NCI-H2081 treated with DMSO at 0.1 percent for 48 hours (cell line): ENCODE measurements at places on chromosomes 13 and 19.

DNA sequence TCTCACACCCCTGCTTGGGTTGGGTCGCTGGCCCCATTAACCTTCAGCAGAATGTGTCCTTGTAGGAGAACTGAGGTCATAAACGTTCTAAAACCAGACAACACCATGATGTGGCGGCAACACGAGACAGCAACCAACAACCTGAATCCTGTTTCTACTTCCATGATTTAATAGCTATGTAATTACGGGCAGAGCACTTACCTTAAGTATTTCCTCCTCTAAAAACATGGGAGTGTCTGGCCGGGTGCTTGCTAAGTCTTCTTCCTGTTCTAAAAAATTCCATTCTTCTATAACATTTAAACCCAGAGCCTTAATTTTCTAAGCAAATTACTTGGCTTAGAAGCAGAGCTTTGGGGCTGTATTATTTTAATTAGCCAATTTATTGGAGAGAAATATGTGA is 33.5 kb upstream of the IRS2 start:
- no peak for DNase-seq

GRCh38 chr13:46057256-46058015 is 4.9 kb upstream of the ZC3H13 start:
- DNase-seq, result no peak

- no peak for DNase-seq
Observed at GRCh38 chr13:36818804-36819738, at the start of gene RFXAP. Gene RFXAP (plus strand): TSS chr13:36819222. CDS start chr13:36819358, 136 bp downstream.

DNA sequence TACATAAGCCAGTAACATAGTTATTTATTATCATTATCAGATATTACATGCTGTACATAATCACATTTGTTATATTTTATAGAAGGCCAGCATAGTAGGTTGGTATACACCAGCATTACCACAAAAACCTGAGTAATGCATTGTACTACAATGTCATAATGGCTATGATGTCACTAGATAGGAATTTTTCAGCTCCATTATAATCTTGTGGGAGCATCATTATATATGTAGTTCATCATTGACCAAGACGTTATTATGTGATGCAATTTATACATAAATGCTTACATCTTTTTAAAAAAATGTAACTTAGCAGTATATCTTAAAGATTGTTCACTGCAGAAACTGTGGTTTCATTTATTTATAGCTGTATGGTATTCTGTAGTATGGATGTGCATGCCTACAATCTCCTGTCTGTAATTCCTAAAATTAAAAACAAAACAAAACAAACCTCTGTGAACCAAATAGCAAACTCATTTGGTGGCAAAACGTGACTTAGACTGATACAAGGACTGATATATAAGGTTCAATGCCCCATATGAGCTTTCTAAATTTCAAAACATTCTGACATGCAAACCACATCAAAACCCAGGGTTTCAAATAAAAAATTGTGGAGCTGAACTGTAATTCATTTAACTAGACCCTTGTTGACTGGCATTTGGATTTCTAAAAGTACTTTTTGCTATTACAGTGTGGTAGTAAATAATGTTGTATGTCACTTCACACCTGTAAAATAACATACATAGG is 250.9 kb downstream of the DLEU7 start:
- no peak for DNase-seq

- DNase-seq, result no peak
Observed at GRCh38 chr19:49594157-49594992, 3.4 kb downstream of the PRR12 start.

GRCh38 chr19:20661150-20661819 is at the start of gene ZNF626:
Gene ZNF626 (minus strand): TSS chr19:20661571. CDS start chr19:20661446, 125 bp downstream.
- DNase-seq, result peak; percentile 68

DNA sequence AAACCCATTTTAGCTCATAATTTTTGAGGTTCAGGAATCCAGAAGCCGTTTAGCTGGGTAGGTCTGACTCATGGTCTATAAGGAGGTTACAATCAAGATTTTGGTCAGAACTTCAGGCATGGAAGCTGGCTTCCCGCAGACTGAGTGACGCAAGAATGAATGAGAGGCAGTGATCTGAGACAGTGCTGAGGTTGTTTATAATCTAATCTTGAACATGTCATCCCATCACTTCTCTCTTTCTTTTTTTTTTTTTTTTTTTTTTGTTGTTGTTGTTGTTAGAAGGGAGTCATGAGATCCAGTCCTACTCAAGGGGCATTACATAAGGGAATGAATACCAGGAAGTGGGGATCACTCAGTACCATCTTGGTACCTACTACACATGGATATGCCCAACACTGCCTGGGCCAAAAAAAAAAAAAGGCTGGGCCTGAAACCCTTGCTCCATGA is 217.4 kb downstream of the DLEU7 start:
- DNase-seq, result no peak
